Effector CD8-positive, alpha-beta T cell (primary cell): ENCODE measurements at places on chromosomes 11 and 22.

- DNase-seq: no peak
These were observed 113.8 kb downstream of the CADM1 start for GRCh38 chr11:115390441-115390840.

DNA sequence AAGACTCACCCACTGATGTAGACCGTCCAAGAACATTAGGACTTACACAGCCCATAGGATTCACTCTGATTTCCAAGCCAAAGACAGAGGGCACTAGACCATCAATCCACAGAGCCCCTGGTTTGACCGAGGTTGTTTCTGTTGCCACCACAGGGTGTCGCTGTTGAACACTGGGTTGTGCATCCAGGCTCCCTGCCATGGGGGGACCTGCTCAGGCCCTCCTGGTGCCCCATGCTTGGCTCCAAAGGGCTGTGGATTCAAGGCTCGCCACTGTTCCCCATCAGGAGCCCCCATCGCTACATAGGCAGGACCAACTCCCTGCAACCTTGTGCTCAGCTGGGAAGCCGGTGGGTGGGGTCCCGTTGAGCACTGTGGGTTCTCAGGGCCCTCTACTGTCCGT, 128.0 kb upstream of the ANO1 start:
- DNase-seq: no peak

DNA sequence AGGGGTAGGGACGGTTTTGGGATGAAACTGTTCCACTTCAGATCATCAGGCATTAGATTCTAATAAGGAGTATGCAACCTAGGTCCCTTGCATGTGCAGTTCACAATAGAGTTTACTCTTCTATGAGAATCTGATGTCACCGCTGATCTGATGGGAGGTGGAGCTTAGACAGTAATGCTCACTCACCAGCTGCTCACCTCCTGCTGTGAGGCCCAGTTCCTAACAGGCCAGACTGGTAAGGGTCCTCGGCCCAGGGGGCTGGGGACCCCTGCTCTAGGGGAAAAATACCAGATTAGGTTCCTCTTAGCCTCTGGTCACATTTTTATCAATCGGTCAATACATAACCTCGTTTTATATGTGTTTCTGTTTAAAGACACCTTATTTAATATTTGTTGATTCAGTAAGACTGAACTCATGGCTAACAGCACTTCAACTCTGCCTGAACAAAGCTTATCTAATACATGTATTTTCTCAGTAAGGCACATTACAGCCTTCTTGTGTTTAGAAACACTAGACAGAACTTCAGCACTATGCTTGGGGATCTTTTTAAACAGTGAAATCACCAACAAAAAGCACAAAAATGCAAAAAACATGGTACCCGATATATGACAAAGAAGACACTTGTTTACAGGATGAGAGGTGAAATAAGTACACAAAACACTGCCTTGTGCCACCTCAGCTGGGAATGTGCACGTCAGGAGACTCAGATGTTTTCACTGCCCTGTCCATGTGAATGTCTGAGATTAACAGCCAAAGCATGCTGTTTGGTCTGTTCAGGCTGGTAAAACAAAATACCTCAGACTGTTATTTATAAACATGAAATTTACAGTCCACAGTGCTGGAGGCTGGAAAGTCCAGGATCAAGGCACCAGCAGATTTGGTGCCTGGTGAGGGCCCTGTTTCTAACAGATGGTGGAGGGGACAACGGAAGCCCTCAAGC, 107.5 kb downstream of the USP35 start:
- no peak for DNase-seq

- DNase-seq: no peak
These were observed 1.4 kb upstream of the C11orf52 start for GRCh38 chr11:111917312-111917711.

- no peak for DNase-seq
These were observed 16.2 kb upstream of the CWF19L2 start for GRCh38 chr11:107473792-107474191.

DNA sequence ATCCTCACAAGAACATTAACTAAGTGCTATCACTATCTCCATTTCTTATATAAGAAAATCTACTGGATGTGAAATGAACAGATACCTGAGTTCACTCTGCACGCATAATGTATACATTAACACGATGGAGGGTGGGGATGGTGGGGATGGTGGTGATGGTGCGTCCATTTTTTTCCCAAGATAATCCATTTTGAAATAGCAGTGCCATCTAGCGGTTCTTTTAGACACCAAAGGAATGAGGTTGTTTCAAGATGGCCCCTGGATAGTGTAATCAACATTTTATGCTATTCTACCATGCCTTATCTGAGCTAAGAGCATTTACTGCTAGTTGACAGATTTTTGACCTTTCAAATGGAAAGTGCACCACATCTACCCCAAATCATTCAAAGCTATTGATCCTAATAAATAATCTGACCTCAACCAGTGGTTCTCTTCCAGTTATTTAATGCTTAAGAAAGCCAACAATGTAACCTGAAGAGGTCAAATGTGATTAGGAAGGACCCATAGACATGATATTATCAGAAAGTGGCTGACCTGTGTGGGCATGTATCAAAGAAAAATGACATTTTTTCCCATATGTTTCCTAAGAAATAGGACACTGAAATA, 714.7 kb upstream of the TENM4 start:
- DNase-seq: no peak

DNA sequence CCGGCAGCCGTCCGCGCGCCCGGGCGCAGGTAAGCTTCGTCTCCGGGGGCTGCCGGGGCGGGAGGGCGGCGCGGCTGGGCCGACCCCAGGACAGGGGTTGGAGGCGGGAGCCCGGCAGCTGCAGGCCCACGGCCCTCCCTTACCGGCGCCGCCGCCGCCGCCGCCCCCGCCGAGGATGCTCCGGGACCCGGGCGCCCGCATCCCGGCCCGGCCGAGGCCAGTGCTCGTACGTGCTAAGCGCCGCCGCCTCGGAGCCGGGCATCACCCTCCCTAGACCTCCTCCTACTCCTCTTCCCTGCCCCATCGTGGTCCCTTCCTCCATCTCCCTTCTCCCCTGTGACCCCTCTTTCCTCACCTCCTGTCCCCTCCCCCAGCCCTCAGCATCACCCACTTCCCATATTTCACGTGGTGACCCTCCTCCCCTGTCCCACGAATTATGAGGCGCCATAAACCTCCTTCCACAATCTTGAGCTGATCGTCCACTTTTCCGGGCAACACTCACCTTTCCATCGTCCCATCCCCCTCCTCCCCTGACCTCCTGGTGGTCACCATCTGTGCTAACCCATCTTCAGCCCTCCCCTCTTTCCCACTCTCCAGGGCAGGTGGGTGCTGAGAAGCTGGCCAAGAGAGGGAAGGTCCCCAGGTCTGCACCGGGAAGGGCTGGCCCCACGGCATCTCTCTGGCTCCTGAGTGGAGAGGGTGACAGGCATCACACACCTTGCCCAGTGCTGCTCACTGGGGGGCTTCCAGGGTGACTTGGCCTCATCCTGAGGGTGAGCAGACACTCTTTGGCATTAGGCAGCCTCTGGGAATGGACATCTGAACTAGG, 612 bp downstream of the ASPHD2 start:
- no peak for DNase-seq

DNA sequence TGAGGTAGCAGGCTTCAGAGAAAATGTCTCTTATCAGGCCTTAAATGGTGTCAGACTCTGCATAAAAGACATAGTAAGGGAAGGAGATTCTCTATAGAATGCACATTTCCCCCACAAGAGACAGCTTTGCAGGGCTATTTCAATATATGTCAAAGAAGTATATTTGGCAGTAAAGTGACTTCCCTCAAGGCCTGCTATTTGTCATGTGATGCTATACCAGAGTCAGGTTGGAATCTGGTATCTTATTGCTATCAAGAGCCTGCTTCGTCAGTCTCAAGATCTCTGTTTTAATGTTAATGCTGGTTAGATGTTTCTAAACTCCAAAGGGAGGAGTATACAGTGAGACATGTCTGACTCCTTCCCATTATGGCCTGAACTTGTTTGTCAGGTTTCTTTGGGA, 40.4 kb upstream of the MTMR2 start:
- DNase-seq: no peak
